ENCODE measurements at places on chromosomes 7 and 10. TPM values are rescaled to one million over a fixed set of nuclear protein-coding genes. Genes with fewer than 3 reads are reported as not detected.

DNA sequence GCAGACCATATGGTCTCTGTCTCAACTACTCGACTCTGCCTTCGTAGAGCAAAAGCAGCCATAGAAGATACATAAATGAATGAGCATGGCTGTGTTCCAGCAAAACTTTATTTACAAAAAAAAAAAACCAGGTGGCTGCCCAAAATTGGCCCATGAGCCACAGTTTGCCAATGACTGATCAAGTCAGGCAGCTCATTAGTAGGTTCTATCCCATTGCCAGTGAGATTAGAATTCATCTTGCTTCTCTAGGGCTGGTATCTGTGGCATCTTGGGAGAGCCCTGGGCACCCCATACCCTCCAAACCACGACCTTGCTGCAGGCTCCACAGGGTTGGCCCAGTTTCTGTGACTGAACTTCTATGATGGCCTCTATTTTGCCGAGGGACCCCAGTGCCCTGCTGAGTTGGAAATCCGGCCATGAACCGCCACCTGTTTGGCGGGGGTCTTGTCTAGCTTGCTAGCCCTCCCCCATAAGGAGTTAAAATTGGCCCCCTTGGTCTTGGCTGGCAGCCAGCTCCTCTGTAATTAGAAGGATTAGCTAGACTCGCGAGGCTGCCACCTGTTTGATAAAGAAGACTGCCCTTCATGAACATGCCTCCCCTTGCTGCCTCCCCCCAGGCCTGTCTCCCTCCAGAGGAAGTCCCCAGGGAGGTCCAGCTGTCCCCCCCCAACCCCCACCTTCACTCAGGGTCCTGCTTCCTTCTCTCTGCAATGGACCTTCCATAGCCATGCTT, 83.9 kb downstream of the CHN2 start:
- H3K4me1 ChIP-seq: peaks cover 80% of the 10 kb centered on the region
- no peaks in the 10 kb centered on the region for H3K36me3 ChIP-seq
- peak; percentile 40 for DNase-seq
- H3K27me3 ChIP-seq: no peaks in the 10 kb centered on the region
- H3K4me3 ChIP-seq: no peak overlapping the region

Gene CYP3A5
- total RNA-seq: 9.9 TPM

Gene TFEC
- 4.5 TPM for total RNA-seq

Gene CLRN3
- not detected for total RNA-seq

All from A673 (cell line).